ENCODE measurements at places on chromosomes 1 and 21.
A peak's percentile ranks its signal among the peaks of the same experiment; 100 is the strongest.

DNA sequence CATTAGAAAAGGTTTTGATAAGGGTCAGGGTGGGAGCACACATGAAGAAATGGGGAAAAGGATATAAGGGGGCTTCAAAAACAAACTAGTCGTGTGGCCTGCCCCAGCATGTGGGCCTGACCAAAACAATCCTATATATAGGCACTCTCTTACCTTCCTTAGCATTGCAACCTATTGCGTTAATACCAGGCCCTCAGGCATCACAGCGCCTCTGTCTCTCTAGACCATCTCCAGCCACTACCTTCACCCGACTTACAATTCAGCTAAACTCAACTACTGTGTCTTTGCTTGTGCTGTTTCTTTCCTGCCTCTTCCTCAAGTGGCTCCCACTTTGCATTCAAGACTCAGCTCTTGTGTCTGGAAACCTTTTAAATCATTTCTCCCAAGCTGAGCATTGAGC is 47.0 kb upstream of the GJA5 start:
- H3K27ac ChIP-seq, result no peak overlapping the region
- H3K4me1 ChIP-seq, result no peaks in the 10 kb centered on the region
- H3K27me3 ChIP-seq, result no peaks in the 10 kb centered on the region
- no peak overlapping the region for H3K4me3 ChIP-seq
- DNase-seq, result no peak
- no peaks in the 10 kb centered on the region for H3K36me3 ChIP-seq

DNA sequence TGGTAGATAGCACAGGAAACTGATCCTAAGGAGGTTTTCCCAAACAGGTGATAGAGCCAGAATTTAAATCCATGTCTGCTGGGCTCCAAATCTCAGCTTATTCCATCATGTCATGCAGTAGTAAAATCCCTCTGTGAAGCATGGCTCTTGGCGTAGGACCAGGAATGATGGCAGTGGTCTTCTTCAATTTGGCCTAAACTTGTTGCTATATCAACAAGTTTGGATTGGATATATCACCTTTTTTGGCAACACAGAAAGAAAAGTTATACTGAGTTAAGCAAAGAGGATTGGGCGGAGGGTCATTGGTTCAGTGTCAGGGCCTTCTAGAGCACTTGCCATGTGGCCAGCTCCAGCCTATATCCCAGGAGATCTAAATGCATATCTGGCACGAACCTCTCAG is 52.2 kb downstream of the FGGY start:
- H3K4me1 ChIP-seq, result no peaks in the 10 kb centered on the region
- no peaks in the 10 kb centered on the region for H3K27me3 ChIP-seq
- no peak for DNase-seq
- no peak overlapping the region for H3K27ac ChIP-seq
- no peak overlapping the region for H3K4me3 ChIP-seq
- no peaks in the 10 kb centered on the region for H3K36me3 ChIP-seq

- no peak for DNase-seq
- no peaks in the 10 kb centered on the region for H3K27me3 ChIP-seq
- H3K4me3 ChIP-seq, result no peak overlapping the region
- H3K27ac ChIP-seq, result no peak overlapping the region
Measured at GRCh38 chr1:23718482-23718881, 24.8 kb upstream of the ELOA start.

DNA sequence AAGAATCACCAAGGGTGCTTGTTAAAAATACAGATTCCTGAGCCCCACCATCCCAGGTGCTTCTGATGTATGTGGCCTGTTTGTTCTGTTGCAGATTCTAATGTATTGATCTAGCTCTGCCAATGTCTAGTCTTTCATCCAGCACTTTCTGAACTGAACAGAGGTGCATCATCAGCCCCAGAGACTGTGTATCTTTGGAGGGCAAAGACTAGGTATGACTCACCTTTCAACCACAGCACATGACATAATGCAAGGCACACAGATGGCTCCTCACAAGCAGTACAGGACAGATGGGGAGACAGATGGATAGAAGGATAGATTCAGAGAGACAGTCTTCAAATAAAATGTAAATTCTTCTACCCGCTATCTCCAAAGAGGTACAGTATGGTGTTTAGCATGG is 32.3 kb downstream of the CD58 start:
- no peaks in the 10 kb centered on the region for H3K27me3 ChIP-seq
- no peak overlapping the region for H3K27ac ChIP-seq
- no peaks in the 10 kb centered on the region for H3K36me3 ChIP-seq
- peaks cover 20% of the 10 kb centered on the region for H3K4me1 ChIP-seq

GRCh38 chr1:35857830-35858229 is 25.2 kb upstream of the AGO1 start:
- peaks cover 7% of the 10 kb centered on the region for H3K36me3 ChIP-seq
- H3K27ac ChIP-seq, result no peak overlapping the region
- no peak overlapping the region for H3K4me3 ChIP-seq
- no peaks in the 10 kb centered on the region for H3K27me3 ChIP-seq

DNA sequence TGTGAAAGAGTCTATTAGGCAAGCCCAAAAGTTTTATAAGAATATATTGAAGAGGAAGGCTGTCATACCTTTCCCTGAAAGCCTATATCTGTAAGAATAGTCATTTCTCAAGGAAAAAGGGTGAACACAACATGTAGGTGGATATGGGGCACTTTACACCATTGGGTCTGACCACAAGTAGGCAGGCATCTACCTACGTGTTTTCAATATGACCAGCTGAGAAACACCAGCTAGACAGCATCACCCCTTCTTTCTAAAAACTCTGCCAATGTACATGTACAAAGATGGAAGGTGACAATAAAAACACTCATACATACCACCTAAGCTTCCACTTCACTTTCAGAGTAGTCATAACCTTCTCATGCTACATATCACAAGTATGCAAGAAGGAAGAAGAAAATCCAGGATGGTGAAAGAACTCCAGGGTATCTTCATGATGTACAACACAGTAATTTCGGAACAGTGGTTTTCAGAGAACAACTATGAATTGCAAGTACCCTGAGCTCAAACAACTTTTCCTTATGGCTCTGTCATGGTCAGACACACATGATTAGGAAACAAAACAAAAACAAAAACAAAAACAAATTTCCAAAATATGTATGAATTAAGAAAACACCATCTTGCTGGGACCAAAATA is 98.5 kb upstream of the ADGRL2 start:
- no peaks in the 10 kb centered on the region for H3K36me3 ChIP-seq
- H3K4me1 ChIP-seq, result peaks cover 43% of the 10 kb centered on the region
- H3K27ac ChIP-seq, result peak overlapping the region; percentile 98
- H3K27me3 ChIP-seq, result no peaks in the 10 kb centered on the region

DNA sequence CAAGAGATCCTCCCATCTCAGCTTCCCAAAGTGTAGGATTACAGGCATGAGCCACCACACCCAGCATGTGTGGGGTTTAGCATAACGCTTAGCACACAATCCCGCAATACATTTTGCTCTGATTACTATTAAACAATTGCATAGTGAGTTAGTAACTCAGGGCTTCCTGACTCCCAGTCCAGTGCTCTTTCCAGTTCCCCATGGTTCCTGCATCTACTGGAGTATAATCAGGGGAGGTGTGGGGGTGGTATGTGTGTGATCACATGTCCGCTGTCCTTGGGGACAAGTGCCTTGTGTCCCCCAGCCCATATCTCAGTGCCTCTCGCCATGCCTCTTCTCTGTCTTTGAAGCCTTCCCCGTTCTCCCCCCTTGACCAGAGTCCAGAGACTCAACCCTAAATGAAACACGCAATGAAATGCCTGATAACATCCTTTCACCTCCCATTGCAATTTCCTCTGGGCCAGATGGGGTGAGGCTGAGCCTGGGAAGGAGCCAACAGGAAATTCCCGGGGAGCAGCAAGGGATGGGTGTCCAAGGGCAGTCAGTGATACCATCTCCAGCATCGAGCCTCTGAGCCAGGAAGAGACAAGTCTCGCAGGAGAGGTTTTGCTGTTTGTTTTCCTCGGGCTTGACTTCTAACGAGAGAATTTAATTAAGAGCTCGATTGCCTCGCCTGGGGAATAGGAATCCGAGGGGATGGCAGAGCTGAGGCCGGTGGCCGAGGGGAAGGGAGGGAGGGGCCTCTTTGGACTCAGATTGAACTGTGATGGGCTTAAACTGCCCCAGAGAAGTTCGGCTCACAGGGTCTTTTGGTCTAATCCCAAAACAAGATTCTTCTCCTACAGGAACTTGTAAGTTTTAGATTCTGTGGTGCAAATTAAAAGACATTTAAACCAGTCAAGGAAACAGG is 7.7 kb upstream of the HTR1D start:
- H3K27me3 ChIP-seq, result peaks cover 8% of the 10 kb centered on the region
- H3K27ac ChIP-seq, result no peak overlapping the region
- no peaks in the 10 kb centered on the region for H3K36me3 ChIP-seq
- no peak overlapping the region for H3K4me3 ChIP-seq
- peaks cover 8% of the 10 kb centered on the region for H3K4me1 ChIP-seq
- DNase-seq, result peak; percentile 52

DNA sequence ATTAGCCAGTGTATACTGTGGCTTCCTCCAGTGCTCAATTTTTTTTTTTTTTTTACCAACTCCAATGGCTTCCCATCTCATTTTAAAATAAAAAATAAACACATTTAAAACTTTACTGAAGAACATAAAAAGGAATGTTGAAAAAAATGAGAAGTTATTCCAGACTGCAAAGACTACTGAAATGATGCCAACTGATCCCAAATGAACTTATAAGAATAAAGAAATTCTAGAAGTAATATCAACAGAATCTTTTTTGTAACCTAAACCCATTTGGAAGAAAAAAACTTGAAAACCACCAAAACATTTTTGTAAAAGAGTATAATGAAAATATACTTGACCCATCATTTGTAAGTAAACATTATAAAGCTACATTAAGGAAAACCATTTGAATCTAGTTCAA is 129.4 kb downstream of the FAF1 start:
- H3K27me3 ChIP-seq, result no peaks in the 10 kb centered on the region
- H3K27ac ChIP-seq, result no peak overlapping the region
- DNase-seq, result no peak
- H3K4me1 ChIP-seq, result no peaks in the 10 kb centered on the region

DNA sequence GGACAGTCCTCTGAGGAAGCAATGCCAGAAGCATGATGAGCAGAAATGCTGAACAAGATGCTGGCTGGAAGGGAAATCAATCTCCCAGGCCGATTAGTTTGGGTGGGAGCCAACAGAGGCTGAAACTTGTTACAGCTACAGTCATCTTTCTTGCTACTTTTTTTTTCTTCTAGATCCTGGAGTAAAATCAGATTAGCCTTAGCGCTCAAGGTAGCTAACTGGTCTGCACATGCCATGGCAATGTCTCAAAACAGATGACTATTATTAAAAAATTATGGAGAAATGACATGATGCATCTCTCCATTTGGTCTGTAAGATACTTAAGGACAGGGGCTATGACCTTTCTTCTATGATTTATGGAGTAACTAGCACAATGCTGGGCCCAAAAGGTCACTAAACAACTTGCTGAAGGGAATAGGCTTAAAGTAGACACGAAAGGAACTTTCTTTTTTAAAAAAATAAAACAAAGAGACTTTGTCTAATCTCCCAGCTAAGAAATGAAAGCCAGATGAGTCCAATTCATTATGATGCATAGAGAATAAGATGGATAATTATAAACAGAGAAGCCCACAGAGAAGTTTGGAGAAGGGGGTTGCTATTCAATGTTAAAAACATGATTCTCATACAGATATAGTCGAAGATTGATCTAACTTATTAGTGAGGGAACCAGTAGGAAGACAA is 42.5 kb downstream of the UTP25 start:
- peaks cover 18% of the 10 kb centered on the region for H3K4me1 ChIP-seq
- peak; percentile 47 for DNase-seq
- no peaks in the 10 kb centered on the region for H3K36me3 ChIP-seq
- H3K4me3 ChIP-seq, result no peak overlapping the region
- no peak overlapping the region for H3K27ac ChIP-seq

All from astrocyte (in vitro differentiated cells and primary cell).